ENCODE measurements at places on chromosomes 12 and 14.
A peak's percentile ranks its signal among the peaks of the same experiment; 100 is the strongest.

- no peak for DNase-seq
Observed at GRCh38 chr14:104267895-104268294, 129.5 kb downstream of the KIF26A start.

DNA sequence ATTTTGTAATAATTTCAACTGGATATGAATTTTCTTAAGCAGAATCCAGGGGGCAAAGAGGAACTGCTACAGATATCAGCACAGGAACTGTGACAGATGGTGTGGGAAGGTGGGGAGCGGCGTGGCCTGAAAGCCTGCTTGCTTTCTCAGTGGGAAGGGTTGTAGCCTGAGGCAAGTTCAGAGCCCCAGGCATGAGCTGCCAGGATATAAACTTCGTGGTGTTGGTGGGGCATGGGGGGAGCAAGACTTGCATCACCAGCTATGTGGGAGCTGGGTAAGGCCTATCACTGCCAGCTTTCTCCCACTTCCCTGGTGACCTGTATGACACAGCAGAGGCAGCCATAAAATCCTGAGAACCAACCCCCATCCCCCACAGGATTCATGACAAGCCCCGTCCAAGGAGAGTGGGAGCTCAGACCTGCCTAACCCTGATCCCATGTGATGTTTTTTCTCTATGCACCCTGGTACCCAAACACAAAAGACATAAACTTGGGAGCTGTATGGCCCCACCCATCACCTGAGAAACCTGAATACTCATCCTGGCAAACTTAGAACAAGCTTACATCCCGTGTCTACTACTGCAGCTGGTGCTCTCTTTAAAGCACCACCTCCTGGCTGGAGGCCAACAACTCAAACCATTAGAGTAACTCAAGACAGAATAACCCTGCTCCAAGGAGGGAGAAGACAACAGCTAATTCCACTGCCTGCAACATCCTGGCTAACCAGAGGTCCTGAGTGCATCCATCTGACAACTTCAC, 16.5 kb downstream of the CLEC1A start:
- no peak for DNase-seq

GRCh38 chr14:67387195-67387594, 24.8 kb downstream of the PLEK2 start:
- no peak for DNase-seq

GRCh38 chr14:99508896-99509629, 27.9 kb downstream of the CCNK start:
- no peak for DNase-seq

DNA sequence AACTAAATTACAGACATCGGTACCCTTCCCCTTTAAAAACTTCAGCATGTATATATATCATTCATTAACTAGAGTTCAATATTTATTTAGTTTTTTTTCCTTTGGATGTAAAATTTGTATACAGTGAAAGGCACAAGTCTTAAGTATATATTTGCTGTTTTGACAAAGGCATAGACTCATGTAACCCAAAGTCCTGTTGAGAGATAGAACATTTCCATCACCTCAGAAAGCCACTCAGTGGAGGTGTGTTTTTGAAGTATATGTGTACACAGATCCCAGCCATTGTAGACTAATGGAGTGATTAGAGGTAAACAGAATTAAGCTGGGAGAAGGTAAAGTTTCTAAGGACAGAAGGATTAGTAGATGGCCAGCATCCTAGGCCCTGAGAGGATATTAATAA, 15.4 kb downstream of the RDH12 start:
- DNase-seq, result no peak

GRCh38 chr14:105030194-105030593, 9.3 kb upstream of the CDCA4 start:
- DNase-seq, result no peak

GRCh38 chr12:68177562-68177961, 18.0 kb upstream of the IFNG start:
- no peak for DNase-seq

- DNase-seq, result no peak
Observed at GRCh38 chr12:25301798-25302197, 51.1 kb upstream of the KRAS start.

DNA sequence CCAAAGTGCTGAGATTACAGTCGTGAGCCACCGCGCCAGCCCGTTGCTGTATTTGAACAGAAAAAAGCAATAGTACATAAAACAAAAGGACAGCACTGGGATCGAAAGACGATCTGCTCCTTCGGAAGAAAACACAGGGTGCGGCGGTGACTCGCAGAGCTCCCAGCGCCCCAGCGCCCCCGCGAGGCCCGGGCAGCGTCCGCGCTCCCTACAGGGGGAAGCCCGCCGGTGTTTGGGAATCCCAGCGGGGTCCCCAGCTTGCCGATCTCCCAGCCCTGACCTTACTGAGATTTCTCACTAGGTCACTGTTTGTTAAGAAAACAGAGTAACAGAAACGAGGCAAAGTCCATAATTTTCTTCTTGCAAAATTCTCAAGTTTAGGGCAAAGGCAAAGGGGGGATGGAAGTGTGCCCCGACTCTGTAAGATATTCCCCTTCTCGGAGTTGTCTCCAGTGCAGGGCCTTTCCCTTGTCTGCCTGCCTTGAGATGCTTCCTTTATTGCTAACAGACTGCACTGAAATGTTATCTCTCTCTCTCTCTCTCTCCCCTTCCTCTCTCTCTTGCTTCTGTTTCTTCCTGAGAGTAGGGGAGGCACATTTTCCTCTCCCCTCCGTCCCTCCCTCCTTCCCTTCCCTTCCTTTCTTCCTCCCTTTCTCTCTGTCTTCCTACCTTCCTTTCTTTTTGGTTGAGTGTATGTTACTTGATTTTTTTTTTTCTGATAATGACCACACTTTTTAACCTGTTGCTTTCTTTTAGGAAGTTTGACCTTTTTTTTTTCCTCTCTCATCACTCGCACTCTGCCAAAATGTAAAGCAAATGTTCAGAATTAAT, 91.9 kb downstream of the TMEM30B start:
- DNase-seq, result no peak

GRCh38 chr12:91774434-91774921, 371.2 kb downstream of the BTG1 start:
- no peak for DNase-seq

- no peak for DNase-seq
Observed at GRCh38 chr12:109738878-109739665, 25.4 kb downstream of the FAM222A start.

DNA sequence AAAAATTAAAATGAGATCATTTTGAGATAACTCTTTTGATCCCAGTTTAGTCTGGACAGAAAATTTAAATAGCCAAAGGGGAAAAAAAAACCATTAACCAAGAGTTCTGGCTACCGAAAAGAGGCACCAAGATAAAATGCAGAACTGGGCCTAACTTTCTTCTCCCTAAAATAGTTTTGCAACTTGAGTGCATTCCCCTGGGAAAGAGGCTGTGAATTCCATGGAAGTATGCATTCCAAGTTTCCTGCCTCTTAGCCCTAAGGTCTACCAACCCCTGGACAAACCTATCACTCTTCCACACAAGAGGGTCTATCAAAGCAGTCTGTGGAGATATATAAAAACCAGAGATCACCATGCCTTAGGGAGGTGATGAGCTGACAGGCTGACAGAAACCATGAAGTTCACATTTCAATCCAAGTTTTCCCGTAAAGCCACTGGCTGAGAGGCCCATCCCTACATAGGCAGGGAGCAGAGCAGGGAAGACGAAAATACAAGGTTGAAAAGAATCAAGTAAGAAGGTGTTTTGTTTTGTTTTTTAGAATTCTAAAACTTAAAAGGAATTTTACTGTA, 33.8 kb downstream of the DCP1B start:
- no peak for DNase-seq

DNA sequence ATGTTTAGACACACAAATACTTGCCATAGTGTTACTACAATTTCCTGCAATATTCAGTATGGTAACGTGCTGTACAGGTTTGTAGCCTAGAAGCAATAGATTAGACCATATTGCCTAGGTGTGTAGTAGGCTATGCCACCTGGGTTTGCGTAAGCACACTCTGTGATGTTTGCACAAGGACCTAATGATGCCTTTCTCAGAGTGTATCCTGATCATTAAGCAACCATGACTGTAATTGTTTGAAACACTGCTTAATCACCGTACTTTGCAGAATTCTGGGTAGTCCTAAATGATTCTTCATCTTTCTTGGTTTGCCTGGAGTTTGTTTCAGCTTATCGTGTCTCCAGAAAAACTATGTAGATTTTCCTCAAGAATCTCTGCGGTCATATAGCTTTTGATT, 11.2 kb upstream of the TCP11L2 start:
- DNase-seq, result no peak

- DNase-seq, result no peak
Observed at GRCh38 chr12:27824126-27824842, 44.2 kb upstream of the MANSC4 start.

DNA sequence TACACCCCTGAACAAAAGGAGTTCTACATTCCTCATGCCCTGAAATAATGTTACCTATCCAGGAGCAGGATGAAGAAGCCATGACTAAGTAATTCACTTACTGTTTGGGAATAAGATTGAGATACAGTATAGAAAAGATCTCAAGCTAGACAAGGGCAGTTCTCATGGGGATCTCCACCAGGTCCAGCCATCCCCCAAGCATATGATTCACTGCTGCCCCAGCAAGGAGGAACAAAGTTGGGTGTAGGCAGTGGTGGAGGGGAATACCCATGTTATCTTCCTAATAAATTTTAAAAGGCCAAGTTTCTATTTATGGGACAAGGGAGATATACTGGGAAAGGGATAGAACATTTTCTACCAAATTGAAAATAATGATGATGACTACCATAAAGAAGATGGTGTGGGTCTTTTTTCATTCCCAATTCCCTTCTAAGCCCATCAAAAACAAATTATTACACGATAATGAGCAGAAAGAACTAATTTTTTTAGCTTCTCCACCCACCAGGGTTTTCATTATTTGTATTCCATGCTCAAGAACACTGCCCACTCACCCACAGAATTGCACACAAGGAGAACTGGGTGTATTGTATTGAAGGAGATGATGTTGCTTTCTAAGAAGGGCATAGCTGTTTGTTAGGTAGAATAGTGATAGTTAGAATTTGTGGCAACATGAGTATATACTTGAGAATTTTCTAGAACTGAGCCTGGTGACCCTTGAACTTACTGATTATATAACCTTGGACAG, 204.6 kb downstream of the BTG1 start:
- DNase-seq, result no peak

DNA sequence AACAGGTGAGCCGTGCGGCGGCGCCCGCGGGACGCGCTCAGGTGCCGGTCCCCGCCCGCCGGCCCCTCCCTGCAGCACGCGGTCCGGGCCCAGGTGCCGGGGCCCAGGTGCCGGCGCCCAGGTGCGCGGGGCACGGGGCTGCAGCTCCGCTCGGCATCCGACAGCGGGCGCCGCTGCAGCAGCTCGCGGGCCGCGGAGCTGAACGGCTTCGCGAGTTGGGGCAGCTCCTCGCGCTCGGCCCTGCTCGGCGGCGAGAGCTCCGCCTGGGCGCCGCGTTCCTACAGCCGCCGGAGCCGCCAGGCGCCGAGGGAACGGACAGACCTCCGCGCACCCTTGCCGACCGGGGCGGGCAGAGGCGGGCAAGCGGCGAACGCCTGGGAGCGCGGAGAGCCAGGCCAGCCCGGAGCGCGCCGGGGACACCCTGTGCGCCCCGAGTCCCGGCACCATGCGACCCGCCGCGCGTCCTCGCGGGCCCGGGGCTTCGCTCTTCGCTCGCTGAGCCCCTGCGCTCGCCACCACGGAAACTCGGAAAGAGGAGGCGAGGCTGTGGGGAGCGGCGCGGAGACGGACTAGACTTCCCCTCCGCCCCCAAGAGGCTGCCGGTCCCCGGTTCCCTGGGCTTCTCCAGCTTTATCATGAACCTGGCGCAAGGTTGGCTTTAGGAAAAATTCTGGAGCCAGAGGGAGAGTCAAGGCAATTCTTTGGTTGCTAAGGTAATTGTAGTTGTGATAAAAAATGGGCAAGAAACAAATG, at the start of gene RGS6:
RGS6 (plus strand) TSS at position 201 of the 753 bp plus-strand sequence.
- DNase-seq, result peak; percentile 72

DNA sequence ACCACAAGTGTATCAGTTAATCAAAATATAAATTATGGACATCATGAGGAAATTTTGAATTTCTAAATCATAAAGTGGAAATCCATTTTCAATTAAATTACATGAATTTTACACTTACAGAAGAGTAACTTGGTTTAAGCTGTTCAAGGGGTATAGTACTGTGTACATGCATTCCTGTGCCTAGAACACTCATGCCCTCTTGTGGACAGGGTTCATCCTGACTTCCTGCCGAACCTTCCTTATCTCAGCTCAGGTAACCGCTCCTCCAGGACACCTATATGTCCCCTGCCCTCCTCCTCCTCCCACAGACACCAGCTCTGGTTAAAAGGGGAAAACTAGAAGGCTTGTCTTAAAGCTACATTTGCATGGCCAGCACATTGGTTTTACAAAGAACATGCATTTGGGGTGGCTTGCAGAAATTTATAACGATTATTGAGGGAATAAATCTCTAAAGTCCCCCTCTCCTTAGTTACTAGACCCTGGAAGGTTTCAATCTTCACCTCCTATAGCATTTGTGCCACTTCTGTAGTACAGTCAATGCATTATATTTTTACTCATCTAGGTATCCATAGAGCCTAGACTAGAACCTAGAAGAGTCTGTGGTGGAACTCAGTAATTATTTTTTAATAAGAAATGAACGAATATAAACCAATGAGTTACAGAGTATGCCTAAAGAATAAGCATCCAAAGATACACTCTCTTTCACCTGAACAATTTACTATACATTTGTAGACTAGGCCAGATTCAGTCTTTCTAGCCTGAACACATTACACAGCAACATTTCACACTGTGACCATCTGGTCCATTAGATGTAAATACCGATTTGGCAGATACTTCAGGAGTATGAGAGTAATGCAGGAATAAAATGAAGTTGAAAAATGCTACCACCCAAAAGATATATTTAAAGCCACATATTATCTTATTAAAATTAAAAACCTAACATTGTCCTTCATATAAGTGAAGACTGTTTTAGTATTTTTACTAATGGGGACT, 345.6 kb downstream of the PAWR start:
- DNase-seq, result peak; percentile 25

GRCh38 chr12:91923864-91924263, 221.8 kb downstream of the BTG1 start:
- no peak for DNase-seq

- no peak for DNase-seq
Observed at GRCh38 chr12:90653040-90653439, 301.9 kb downstream of the CCER1 start.

GRCh38 chr14:87679866-87680265, 313.1 kb downstream of the GALC start:
- no peak for DNase-seq

DNA sequence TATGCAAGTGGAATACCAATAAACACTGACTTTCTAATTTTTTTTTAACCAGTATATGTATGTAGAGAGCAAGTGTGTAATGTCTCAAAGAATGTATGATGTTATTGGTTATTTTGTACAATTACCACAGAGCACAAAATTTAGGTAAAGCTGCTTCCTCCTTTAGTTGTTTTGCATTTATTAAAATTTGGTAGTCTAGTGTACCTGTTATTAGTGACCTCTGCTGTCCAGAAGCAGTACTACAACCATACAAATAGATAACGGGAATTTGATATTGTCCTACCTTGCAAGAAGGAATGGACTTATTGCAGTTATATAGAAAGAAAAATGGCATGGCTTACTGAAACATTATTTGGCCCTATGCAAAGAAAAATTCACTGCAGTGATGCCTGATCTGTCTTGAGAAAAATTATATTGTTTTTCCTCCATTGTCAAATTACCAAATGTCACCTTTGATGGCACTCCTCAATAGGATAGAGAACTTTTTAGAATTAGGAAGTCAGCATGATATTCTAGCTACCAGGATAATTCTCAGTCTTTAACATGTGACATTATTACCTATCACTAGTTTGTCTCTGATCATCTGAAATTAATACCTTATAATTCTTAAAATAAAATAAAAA, 153.9 kb upstream of the RMST start:
- DNase-seq, result no peak
